ENCODE measurements at places on chromosomes 1 and 21. TPM values are rescaled to one million over a fixed set of nuclear protein-coding genes. Genes with fewer than 3 reads are reported as not detected.

Gene CD1E
- polyA plus RNA-seq, result not detected

Gene GUCA2A
- polyA plus RNA-seq, result not detected

Gene KCNE1
- polyA plus RNA-seq, result 0.16 TPM

Gene PRELP
- polyA plus RNA-seq, result 0.26 TPM

Gene OVAAL
- not detected for polyA plus RNA-seq

Gene SLAMF1
- polyA plus RNA-seq, result not detected

Gene HRNR
- polyA plus RNA-seq, result not detected

Gene LENEP
- polyA plus RNA-seq, result 0.26 TPM

Gene UTS2
- 0.13 TPM for polyA plus RNA-seq

Gene NUP210L
- polyA plus RNA-seq, result not detected

Gene CYP4Z1
- not detected for polyA plus RNA-seq
